Right lung (tissue), 10 donors: ENCODE measurements at places on chromosomes 13 and 19. TPM values are rescaled to one million over a fixed set of nuclear protein-coding genes. Genes with fewer than 3 reads are reported as not detected.

The ZSWIM9 gene
- polyA plus RNA-seq, result 11.2 TPM

The ZNF681 gene
- 9.1 TPM for polyA plus RNA-seq

The ATP4B gene
- polyA plus RNA-seq, result 0.55 TPM

The CNN2 gene
- polyA plus RNA-seq, result 171 TPM

The TNNT1 gene
- 1.2 TPM for polyA plus RNA-seq

The CGB8 gene
- not detected for polyA plus RNA-seq

The SLC25A42 gene
- polyA plus RNA-seq, result 10.2 TPM

The ATXN8OS gene
- polyA plus RNA-seq, result not detected

The PRX gene
- 9.7 TPM for polyA plus RNA-seq

The KLK2 gene
- not detected for polyA plus RNA-seq

The SERPINE3 gene
- 0.86 TPM for polyA plus RNA-seq

The BRME1 gene
- polyA plus RNA-seq, result 9.8 TPM

The IFNL4 gene
- polyA plus RNA-seq, result not detected

The PTGIR gene
- polyA plus RNA-seq, result 7.6 TPM

The SOHLH2 gene
- 4.5 TPM for polyA plus RNA-seq

The ATP1A3 gene
- polyA plus RNA-seq, result not detected

The PIBF1 gene
- 38.2 TPM for polyA plus RNA-seq

The SIGLEC8 gene
- 0.05 TPM for polyA plus RNA-seq

The KCNN4 gene
- 1.9 TPM for polyA plus RNA-seq

The PEAK3 gene
- polyA plus RNA-seq, result 0.11 TPM

The ELAVL3 gene
- not detected for polyA plus RNA-seq

The CRX gene
- 0.04 TPM for polyA plus RNA-seq

The ZNF99 gene
- 0.74 TPM for polyA plus RNA-seq

The REX1BD gene
- 20.5 TPM for polyA plus RNA-seq

The ZNF69 gene
- polyA plus RNA-seq, result 22.5 TPM

The KANK2 gene
- polyA plus RNA-seq, result 218 TPM

The NKG7 gene
- 8.0 TPM for polyA plus RNA-seq

The PRODH2 gene
- polyA plus RNA-seq, result not detected

The CASP14 gene
- polyA plus RNA-seq, result not detected

The RGCC gene
- 151 TPM for polyA plus RNA-seq

The RABAC1 gene
- polyA plus RNA-seq, result 42.9 TPM

The IFNL1 gene
- not detected for polyA plus RNA-seq

The SHISA7 gene
- 0.20 TPM for polyA plus RNA-seq
